CD4-positive, alpha-beta T cell treated with Interleukin-15 for 1 hour (primary cell): ENCODE measurements at places on chromosomes 4 and X.

DNA sequence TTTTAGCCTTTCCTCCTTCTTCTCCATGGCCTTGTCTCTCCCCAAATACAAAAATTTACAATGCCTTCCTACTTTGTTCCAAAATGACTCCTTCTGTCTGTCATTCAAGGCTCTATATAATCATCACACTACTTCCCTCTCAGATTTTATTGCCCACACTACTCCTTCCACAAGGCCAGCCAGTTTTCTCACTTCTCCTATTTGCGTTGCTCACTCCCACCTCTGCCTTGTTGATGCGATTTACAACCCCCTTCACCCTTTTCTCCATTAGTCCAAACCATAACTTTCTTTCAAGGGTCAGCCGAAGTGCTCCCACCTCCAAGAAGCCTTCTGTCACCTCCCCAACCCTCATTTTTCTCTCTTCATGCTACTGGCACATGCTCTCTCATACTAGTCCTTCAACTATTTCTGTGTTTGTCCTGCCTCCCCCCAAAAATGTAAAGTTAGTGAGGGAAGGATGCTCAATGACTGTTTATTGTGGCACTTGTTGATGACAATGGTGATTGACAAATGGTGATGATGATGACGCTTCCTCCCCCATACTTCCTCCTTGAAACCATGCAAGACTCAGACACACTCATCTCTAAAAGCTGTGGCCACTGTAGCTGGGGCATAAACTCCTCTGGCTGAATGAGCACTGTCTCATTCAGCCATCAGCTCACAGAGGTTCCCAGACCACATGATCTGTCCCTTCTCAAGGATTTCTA, 2.7 kb upstream of the XKRX start:
- no peak for DNase-seq

GRCh38 chr4:57318703-57319102, 208.5 kb upstream of the IGFBP7 start:
- no peak for DNase-seq

- DNase-seq: no peak
Measured at GRCh38 chr4:184234155-184234554, 16.5 kb upstream of the ENPP6 start.

GRCh38 chr4:10982305-10982704, 297.7 kb upstream of the CLNK start:
- no peak for DNase-seq

GRCh38 chr4:86451560-86452330, 91.9 kb upstream of the MAPK10 start:
- DNase-seq: no peak

- DNase-seq: peak; percentile 39
Measured at GRCh38 chrX:150547375-150548115, 20.9 kb upstream of the MTM1 start.

GRCh38 chr4:60605646-60606354, 594.3 kb upstream of the ADGRL3 start:
- no peak for DNase-seq
